ENCODE measurements at places on chromosomes 7 and 10.

DNA sequence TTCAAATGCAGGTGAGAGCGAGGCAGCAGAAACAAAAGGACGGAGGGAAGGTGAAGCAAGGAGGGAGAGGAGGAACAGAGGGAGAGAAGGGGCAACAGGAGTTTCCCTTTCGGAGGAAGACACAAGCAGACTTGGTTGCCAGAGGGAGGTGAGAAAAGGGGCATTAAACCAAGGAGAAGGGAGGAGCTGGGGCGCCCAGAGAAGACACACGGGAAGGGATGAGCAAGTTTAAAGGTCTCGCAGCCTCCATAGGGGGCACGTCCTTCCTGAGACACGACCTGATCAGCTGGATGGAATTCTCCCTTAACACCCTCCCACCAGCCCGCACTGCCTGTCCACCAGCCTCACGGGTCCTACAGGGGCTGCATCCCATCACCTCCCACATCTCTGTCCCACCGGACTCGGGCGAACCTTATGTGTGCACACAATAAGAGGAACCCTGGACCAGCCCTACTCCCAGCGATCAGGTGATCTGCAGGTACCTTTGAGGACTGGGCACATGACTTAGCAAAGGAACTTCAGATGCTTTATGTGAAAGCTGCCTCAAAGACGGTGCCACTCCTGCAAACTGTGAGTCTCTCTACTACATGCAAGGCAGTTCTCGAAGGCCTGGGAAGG lies 251.2 kb downstream of the TNS3 start:
- DNase-seq = no peak

DNA sequence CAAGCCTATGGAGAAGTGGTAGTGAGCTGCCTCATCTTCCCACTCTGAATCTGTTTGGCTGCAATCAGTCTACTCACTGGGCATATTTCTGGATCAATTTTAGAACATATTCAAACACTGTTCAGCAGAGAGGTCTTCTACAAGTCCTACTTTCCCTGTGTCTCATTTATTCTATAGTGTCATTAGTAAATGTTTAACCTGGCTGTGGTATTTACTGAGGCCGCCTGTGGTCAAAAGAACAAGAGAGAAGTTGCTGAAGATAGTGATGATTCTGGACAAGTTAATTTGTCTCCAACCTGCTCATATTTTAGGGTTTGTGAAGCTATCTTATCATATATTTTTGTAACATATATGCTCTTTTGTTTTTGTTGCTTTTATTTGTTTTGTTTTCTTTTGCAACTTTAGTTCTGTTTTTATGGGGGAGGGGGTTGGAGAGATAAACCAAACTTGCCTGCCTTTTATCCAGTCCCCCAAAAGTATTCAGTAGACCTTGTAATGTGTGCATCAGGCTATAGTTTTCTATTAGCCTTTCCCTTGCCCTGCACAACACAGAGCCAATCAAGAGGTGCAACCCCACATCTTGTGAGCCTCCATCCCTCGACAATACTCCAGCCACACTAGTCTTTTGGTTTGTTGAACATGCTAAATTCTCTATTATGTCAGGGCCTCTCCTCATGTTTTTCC lies 362.8 kb upstream of the MBL2 start:
- peak; percentile 45 for DNase-seq

- DNase-seq = no peak
These were observed 49.0 kb downstream of the LRMDA start for GRCh38 chr10:75480374-75480773.

GRCh38 chr10:119209736-119210355 lies 2.5 kb downstream of the GRK5 start:
- no peak for DNase-seq

- no peak for DNase-seq
These were observed 41.0 kb downstream of the MCMBP start for GRCh38 chr10:119831656-119832055.

GRCh38 chr10:121949049-121949448 lies 21.2 kb upstream of the ATE1 start:
- DNase-seq = no peak

GRCh38 chr10:78575400-78575799 lies 493.4 kb upstream of the ZMIZ1 start:
- DNase-seq = no peak

GRCh38 chr7:2069472-2069860 lies 163.3 kb downstream of the MAD1L1 start:
- DNase-seq = no peak

DNA sequence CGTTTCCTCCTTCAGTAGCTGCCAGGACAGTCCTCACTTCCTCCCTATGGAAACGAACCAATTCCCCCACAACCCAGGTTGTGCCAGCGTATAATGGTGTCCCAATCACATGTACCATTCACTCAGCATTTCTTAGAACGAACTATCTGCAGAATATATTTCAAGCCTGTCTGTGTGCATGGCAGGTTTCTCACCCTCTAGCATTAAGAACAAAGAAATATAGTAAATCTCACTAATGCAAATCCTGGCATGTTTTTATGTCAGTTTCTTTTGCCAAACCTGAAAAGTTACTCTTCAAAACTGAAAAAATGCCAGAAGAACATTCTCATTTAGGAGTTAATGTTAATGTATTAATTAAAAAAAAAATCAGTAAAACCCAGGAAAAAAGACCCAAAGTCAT lies 405.9 kb upstream of the KLF6 start:
- no peak for DNase-seq

DNA sequence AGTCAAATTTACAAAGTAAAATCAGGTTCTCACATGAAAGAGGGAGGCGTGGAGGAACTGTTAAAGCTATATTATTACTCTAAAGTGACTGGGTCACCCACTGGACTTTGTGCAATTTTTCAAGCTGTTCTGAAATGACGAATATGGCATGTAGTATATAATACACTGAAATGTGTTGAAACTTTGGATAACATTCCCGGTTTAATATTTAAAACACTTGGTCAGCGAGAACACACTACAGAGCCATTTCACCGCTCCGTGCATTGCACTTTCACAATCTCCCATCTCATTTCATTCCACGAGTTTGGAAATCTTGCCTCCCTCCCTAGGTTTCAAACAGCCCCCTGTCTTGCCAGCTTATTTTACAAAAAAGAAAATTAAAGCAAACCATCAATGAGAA lies 337.9 kb downstream of the WDR11 start:
- DNase-seq = no peak

- DNase-seq = no peak
These were observed 125.1 kb downstream of the RAPGEF5 start for GRCh38 chr7:22231806-22232205.

GRCh38 chr7:78473021-78473420 lies 674.4 kb downstream of the PHTF2 start:
- no peak for DNase-seq

GRCh38 chr10:37865957-37866803 lies 8.8 kb upstream of the ZNF248 start:
- no peak for DNase-seq

DNA sequence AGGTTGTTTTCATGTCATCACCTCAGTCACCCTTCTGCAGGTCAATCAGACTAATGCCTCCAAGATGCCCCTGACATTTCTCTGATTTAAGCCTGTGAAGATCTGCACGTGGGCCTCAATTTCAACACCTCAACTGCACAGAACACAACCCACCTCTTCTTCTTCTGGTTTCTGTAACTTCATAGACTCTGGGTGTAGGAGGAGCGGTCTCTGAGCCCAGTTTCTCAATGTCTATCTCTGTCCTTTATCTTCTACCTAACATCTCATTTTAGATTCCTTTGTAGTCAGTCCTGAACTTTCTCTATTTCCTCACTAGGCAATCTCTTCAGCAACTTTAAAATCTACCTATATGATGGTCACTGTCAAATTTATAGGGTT lies 85.6 kb downstream of the PRKCQ start:
- no peak for DNase-seq

DNA sequence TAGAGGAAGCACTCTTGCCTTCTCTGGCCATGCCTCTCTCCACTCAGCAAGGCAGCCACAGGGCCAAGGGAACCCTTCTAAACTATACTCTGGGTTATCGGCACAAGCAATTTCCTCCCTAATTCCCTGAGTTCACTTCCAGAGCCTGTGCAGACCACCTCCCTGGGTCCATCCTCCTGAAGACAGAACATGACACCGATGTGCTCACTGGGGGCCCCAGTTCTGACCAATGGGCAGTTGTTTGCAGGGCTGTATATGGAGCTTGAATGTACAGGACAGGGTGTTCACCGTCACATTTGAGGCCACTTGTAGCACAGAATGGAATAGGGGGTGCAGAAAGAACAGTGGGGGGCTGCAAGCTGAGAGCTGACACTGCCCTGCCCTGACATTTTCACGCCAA lies 77.7 kb downstream of the TFEC start:
- no peak for DNase-seq

DNA sequence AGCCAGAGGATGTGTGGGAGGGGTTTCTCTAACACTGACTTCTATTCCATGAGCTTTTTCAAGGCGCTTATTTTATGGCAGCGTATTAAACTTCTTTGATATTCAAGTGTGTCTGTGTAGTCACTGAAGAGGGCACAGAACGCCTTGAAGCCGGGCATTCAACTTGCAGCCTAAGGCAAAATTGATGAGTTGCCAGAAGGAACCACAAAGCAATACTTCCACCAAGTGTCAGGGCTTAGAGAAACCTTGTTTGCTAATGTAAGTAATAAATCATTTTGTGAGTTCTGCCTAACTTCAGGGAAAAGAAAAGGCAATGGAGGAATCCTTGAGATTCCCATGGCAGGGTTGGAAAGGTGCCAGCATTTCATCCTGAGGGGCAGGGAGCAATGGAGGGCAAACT lies 163.8 kb downstream of the LCOR start:
- DNase-seq = no peak

DNA sequence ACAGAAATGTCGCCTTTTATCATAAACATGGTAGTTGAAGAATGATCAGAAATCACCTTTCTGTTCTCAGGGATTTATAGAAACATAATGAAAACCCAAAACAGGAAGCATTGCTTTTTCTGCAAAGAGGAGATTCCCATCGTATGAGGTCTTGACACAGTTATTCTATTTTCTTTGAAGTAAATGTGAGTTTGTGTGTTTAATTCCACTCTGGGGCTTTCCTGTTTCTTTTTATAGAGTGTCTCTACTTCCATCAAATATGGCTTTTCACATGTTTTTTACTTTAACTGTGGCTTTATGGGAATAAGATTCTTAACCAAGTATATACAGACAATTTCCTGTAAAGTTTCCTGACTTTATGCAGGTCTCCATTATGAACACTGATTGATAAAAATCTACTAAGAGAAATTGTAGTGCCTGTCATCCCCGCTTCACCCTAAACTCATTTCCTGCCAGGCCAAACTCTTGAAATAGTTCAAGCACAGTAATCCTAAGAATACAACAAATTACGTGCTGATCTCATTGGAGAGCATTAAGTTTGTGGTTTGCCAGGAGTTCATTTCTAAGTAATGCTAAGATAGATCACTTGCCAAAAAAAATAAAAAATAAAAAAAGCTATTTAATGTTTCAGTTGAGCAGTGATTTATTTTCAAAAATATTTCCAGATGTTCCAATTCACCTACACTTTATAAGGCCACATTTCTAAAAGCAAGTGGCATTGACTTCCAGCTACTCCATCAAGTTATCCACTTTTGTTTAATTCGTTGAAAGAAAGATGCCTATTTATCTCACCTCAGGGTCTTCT lies 52.2 kb upstream of the SEC61G start:
- no peak for DNase-seq

- no peak for DNase-seq
These were observed 466.4 kb upstream of the ZMIZ1 start for GRCh38 chr10:78602201-78602932.

GRCh38 chr7:54729107-54729506 lies 29.9 kb downstream of the SEC61G start:
- DNase-seq = no peak

GRCh38 chr7:38541440-38541839 lies 89.7 kb downstream of the AMPH start:
- DNase-seq = no peak

GRCh38 chr7:90977056-90977455 lies 287.2 kb upstream of the FZD1 start:
- DNase-seq = no peak

- no peak for DNase-seq
These were observed 340.1 kb downstream of the NXPH1 start for GRCh38 chr7:8773518-8773917.

DNA sequence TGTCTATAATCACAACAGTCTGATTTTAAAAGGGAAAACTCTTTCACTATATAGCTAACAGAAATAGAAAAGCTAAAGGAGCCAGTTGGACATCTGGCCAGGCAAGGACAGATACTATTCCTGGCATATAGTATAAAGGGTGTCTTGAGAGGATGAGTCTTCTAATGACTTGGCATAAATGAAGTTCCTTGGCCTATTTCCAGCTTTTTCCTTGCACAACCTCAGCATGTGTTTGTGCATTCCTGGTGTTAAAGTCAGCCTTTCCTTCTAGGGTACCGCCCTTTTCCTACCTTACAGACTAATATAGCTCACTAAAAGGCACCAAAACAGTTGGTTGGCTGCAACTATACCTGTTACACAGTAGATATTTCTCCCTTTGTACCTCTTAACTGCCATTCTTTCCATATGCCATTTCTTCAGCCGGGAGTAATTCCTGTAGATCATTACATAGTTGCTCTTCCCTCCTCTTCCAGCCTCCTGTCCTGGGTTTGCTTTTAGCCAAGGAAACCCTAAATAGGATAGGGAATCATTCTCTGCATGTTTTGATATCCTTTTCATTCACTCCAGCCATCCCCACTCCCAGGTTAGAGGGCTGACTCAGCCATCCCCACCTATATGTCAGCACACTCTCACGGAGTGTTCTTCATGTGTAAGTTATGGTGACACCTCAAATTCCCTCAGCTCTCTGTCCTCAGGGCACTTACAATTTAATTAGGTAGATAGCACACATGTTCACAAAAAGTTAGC lies 102.1 kb upstream of the MDFIC start:
- no peak for DNase-seq

DNA sequence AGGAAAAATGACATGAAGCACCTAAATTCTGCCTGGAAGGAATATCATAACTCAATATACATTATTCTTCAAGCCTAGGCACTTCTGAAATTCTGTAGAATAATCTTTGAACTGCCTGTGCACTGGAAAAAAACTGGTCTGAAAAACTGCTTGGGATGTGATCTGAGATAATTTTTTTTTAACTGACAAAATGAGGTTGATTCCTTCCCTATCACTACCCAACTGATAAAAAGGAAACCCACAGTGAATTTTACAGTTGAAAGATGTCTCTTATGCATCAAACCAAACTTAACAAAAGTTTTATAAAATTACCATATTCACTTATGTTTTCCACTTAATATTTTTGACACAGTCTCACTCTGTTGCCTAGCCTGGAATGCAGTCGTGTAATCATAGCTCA lies 67.2 kb upstream of the FAM133B start:
- no peak for DNase-seq

DNA sequence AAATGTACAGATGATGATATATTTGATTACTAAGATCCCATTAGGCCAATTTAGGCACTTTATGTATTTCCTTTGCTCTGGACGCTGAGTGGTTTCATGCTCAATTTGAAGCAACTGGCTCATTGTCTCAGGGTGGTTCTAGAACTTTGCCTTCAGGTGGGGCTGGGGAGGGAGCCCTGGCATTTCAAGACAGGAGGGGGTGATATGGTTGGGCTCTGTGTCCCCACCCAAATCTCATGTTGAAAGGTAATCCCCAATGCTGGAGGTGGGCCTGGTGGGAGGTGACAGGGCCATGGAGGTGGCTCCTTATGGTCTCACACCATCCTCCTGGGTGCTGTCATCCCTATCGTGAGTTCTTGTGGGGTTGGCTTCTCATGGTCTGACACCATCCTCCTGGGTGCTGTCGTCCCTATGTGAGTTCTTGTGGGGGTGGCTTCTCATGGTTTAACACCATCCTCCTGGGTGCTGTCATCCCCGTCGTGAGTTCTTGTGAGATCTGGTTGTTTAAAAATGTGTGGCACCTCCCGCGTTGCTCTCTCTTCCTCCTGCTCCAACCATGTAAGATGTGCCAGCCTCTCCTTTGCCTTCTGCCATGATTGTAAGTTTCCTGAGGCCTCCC lies 151.5 kb upstream of the KLF6 start:
- no peak for DNase-seq

Data from SW480 (cell line).